ENCODE measurements at places on chromosomes 2 and 18.

DNA sequence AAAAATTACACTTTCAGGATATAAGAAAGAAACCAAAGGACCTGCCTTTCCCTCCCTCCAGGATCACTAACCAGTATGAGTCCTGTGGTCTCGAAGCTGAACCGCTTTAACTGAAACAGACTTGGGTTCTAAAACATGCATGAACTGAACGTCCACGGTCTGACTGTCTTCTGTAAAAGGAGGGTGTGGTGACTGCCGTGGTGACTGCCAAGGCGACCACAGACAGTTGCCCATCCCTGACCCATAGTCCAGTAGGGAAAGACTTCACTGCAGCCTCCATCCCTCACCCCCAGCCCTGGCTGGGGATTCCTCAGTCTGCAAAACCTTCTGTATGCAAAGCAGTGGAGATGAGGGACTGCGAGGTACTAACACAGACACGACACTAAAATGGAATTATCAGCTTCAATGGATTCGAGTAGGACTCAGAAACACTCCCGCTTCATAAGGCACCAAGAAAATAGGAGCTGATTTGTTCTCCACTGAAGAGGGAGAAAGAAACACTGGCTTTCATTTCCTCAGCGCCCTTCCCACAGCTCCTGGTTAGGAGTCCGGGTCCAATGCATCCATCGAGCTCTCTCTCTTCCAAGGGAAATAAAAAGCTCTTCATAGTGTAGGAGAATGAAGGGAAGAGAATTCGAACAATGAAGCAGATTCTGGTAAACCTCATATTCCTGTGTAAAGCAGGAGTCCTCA, 197.2 kb downstream of the HDAC4 start:
- no peak for DNase-seq

DNA sequence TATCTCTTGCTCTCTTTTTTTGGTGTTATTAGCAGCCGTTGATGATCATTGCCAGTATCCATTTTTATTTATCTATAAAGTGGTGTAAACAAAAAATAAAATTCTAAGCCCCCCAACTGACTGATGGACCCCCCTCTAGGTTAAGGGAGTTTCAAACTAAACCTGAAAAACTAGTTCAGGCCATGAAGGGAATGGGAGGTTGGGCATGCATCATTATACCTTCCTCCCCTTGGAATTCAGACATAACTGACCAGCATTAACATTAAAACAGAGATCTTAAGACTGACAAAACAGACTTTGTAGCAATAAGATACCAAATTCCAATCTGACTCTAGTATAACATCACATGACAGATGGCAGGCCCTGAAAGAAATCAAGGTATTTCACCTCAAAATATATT, 20.2 kb downstream of the RALBP1 start:
- DNase-seq: no peak

DNA sequence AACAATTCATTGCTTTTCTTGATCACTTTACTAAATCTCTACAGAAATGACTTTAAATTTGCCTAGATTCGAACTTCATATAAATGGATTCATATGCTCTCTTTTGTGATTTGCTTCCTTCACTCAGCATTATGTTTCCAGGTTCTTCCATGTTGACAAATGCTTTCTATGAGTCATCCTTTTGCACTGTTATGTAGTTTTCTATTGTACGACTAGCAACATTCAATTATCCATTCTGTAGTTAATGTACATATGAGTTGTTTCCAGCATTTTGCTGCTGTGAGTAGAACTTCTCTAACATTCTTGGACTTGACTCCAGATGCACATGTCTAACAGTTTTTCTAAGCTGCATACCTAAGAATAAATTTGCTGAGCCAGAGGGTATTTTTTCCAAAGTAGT, 66.5 kb upstream of the NEUROD1 start:
- DNase-seq: no peak

- no peak for DNase-seq
These were observed 83.9 kb downstream of the PIK3C3 start for GRCh38 chr18:42038936-42039335.

GRCh38 chr2:96680561-96681141, 38.1 kb downstream of the FER1L5 start:
- no peak for DNase-seq

DNA sequence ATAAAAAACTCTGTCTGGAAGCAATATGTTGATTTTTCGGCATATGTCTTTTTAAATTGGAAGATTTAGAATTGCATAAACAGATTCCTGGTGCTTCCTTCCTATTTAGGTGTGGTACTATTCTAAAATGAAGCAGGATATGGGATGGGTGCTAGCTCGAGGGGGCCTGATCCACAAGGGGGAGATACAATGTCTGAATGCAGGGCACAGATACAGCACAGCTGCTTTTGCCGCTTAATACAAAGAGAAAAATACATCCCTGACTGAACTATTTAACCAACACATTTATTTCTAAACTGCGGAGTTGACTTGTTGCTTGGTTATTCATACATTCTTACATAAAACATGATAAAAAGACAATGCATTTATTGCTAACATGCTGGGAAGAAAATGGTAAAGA, 169.1 kb downstream of the TMEFF2 start:
- DNase-seq: no peak

DNA sequence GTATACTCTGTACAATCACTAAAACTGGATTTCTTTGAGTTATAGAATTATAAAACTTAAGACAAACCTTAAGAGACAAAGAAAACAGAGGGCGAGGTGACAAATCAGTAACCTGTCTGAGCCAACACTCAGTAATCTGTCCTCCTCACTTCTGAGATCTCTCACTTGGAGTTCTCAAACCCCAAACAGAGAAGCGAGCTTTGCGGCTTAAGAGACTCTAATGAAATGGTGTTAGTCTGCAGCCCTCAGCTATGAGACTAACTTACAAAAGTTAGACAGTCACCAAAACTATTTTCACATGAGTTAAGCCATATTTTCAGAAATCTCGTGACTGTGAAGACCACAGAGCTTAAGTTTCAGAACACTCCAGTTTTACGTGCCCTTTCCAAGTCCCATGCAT, 140.6 kb downstream of the TMX3 start:
- DNase-seq: no peak

DNA sequence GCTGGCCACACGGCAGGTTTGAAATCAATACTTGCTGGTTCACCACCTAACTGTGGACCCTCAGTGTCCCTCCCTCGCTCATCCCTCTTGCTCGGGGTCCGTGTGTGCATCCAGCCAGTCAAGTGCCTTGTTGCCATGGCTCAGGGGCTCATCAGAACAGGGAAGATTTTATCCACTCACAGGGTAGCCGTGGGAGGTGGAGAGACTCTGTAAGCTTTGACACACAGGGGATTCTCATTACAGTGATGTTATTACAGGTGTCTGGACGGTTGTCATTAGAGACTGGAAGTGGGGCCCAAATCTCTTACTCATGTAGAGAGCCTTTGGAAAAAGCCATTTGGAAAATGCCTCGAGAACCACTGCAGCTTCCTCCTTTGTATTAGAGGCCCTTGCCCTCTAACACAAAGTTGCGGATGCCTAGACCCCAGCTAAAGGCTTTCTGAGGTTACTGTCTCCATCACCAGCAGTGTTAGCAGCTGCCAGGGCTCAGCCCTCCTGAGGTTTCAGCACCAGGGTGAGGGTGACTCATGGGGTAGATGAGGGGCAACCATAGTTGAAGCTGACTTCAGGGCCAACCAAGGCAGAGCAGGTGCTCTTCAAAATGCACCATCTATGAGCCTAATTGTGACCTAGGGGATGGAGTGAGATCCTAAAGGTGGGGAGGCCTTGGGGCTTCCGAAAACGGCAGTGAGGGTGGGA, 195.6 kb downstream of the CLIP4 start:
- DNase-seq: no peak

DNA sequence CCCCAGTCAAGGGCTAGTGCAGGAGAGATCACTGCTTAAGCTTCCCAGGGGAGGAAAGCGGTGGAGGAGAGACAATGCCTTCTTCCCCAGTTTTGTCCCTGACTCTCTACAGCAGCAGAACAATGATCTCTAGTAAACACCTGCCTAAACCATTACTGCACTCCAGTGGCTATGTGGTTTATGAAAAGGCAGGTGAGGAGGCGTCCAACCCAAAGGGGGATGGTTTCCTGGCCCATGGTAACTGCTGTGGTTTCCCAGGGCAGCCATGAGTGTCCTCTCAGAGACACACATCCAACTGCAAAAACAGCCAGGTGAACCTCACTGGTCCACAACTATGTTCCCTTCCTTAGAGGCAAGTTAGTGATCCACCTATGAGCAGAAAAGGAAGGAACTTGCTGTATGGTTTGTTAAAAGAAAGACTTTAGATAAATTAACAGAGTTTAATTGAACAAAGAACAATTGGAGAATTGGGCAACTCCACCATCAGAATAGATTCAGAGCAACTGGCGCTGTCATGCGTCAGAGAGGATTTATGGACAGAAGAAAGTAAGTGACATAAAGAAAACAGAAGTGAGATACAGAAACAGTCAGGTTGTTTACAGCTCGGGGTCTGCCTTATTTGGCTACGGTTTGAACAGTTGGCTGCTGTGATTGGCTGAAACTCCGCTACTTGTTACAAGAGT, 4.8 kb upstream of the TTC39C start:
- DNase-seq: no peak

DNA sequence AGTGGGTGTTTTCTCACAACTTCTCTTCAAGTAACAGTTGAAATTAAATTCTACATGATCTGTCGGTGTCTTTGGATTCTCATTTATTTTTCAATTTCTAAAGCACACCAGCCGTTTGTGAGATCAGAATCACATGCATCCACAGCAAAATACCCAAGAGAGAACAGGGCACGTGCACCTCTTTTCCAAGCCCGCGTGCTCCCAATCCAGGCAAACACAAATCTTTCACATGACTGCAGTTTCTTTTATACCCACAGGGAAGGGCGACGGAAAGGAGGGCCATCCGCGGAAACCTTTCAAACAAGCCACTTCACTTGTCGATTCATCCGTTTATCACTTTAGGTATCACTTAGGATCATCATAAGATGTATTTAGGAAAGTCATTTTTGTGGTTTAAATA, 13.0 kb upstream of the DAPL1 start:
- DNase-seq: no peak

DNA sequence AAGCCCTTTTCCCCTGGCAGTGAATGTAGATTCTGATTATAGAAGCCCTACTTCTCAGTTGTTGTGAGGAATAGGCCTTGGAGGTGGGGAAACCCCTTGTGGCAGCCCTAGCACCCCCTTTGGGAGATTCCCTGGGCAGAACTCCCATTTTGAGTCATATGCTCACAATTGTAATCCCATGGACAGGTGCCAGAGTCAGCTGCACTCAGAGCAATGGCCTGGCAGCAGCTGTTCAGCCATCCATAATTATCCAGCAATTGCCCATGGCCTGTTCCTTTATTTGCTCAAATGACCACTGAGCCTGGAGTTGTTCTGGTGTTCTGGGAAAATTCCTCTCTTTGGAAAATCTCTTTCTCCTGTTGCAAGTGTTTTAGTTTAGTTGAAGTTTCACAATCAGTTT, 71.7 kb downstream of the PTRHD1 start:
- DNase-seq: no peak

DNA sequence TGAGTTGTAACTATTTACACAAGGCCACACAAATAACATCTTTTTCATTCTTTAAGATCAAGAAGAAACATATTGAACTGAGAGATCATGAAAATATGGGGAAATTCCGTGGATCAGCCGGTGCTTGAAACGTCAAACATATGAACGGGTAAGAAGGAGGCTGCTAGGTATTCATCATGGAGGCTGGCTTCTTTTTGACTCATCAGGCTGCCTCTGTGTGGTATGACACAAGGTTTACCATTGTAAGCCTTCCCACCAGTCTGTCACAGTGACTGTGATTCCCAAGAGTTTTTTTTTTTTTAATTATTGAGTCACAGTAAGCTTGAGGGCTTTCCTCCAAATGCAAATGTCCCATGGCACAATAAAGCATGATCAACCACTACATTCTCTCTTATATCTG, 506.9 kb downstream of the BCL11A start:
- no peak for DNase-seq

DNA sequence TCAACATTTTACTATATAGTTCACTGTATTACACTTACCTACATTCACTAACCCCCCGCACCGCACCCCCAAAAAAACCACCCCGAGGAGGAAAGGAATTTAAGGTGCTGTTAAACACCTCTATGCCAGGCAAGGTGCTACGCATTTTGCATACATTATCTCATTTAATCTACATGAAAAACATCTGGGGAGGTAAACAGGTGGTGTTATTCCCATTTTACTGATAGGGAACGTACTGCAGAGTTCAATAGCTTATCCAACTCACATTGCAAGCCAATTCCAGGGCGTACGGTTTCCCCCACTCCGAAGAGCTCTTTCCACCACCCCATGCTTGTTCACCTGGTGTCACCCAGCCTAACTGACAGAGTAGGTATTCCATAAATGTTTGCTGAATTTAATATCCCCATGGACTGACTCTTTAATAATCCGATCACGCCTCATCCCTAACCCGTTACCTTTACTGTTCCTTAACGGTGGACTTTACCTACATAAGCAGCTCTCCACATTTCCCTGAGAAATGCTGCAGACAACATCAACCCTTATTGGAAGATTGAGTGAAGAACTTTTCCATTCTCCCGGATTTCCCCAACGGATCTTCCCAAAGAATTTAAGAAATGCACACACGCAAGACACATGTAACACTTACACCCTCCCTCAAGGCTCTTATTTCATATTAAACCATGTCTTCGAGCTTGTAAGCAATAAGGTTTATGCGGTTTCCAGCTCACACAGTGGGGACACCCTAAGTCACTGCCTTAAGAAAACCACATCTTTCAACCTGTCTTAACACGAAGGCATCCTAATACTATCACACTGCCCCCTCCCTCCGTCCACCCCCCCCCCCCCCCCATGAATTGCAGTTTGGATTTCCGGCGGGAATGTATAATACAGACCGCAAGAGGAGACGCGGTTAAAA, 1.2 kb downstream of the RAPH1 start:
- DNase-seq: no peak

GRCh38 chr18:75223687-75224347, 13.2 kb downstream of the TSHZ1 start:
- no peak for DNase-seq

GRCh38 chr2:152456262-152456661, 121.3 kb downstream of the FMNL2 start:
- no peak for DNase-seq

- DNase-seq: no peak
These were observed 462.2 kb upstream of the RGPD4 start for GRCh38 chr2:107364361-107364950.

DNA sequence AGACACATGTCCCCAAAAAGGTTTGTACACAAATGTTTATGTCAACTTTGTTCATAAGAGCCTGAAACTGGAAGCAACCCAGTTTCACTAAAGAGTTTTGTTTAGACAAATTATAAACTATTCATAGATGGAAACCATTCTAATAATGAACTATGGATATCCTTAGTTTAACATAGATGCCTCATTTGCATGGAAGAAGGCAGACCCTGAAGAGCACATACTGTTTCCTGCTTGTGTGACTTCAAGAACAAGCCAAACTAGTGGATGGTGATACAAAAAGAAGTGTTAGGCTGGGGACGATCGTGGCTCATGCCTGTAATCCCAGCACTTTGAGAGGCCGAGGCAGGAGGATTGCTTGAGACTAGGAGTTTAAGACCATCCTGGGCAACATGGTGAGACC, 48.1 kb downstream of the ACOXL start:
- no peak for DNase-seq

GRCh38 chr2:190379249-190379964, 28.7 kb upstream of the MFSD6 start:
- no peak for DNase-seq
